ENCODE measurements at places on chromosomes 5 and 9.
A peak's percentile ranks its signal among the peaks of the same experiment; 100 is the strongest.

DNA sequence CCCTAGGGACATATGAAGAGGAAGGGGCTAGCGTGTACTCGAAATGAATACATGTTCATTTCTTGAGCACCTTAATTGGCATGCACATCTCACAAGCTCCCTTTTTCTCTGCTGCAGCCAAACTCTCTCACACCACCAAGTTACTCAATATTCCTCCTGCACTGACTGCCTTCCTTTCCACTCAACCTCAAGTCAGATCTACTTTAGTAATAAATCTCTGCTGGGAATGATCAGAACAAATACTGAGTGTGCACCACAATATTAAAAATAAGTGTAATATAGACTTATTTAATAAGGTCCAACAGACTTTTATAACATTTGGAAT is 995.8 kb upstream of the WWC1 start:
- DNase-seq: peak; percentile 15

DNA sequence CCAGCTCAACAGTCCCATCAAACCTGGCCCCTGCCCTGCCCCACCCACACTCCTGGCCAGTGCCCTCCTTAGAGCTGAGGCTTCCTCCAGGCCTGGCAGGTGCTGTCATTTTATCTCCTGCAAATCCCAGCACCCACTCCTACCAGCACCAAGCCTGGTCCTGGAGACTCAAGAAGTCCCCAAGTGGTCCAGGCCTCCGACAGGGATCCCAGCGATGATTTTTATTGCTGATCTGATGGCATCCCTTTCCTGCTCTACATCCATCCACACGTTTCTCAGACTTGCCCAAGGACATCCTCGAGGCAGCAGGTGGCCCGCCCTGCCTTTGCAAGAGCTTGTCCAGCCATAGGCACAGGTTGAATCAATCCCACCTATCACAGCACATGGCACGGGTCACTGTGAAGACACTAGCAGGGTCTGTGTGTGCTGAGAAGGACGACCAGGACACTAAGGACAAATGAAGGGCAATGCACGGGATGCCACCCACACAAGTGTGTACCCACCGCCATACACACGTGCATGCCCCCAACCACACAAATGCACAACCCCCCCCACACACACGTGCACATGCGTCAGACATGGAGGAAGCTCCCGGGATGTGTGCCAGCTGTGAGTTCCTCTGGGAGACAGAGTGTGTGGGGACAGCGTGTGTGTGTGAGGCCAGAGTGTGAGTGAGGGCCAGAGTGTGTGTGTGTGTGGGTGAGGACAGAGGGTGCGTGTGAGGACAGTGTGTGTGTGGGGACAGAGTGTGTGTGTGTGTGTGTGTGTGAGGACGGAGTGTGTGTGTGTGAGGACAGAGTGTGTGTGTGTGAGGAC is 62.4 kb upstream of the UBAC1 start:
- DNase-seq: no peak

- DNase-seq: no peak
Observed at GRCh38 chr9:16207161-16207560, 654.3 kb downstream of the CCDC171 start.

GRCh38 chr5:178398901-178399700 is 166.5 kb upstream of the PHYKPL start:
- no peak for DNase-seq

- no peak for DNase-seq
Observed at GRCh38 chr9:130159915-130160670, 12.1 kb upstream of the NCS1 start.

- no peak for DNase-seq
Observed at GRCh38 chr5:176677209-176677939, 30.1 kb downstream of the TSPAN17 start.
